ENCODE measurements at places on chromosomes 1 and 21.

- no peak for DNase-seq
Measured at GRCh38 chr1:245648749-245649522, 494.2 kb downstream of the KIF26B start.

GRCh38 chr1:28510970-28511440 is 5.2 kb downstream of the RCC1 start:
- DNase-seq, result no peak

GRCh38 chr1:42189931-42190853 is 25.6 kb upstream of the GUCA2A start:
- DNase-seq, result no peak

GRCh38 chr1:15245593-15246360 is 1.2 kb upstream of the FHAD1 start:
- DNase-seq, result no peak

DNA sequence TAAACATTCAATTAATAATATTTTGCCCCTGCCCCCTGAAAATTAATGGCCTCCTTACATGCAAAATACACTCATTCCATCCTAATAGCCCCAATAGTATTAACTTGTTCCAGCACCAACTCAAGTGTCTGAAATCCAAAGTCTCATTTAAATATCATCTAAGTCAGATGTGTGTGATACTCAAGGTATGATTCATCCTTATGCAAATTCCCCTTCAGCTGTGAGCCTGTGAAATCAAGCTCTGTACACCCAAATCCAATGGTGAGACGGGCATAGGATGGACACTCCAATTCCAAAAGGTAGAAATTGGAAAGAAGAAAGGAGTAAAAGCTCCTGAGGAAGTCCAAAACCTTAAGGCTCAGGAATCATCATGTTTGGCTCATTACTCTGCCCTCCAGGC is 83.5 kb downstream of the HHAT start:
- no peak for DNase-seq

- no peak for DNase-seq
Measured at GRCh38 chr1:243432136-243432535, 176.3 kb downstream of the SDCCAG8 start.
